ENCODE measurements at places on chromosomes 3 and 15. TPM values are rescaled to one million over a fixed set of nuclear protein-coding genes. Genes with fewer than 3 reads are reported as not detected.

DNA sequence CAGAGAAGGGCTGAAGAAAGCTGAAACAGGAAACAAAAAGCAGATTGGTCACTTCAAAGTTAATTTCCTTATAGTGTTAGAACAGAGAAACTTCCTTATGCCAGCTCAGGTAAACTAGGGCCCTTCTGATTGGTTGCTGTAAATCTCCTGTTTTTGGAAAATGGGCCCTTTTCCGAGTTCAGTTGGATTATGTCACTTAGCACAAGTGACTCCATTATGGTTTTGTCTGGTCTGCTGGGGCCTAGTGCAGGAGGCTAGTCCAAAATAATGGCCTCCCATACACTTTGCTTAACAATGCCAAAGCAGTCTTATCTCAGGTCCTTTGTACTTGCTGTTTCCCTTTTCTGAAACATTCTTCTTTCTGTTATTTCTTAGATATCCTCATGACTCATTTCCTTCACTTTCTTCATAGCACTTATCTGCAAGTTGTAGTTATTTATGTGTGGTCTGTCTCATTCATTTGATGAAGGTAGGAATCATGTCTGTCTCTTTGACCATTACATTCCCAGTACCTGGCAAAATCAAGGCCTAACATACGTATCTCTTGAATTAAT is 7.7 kb upstream of the DCP1A start:
- peak; percentile 73 for DNase-seq

- no peak for DNase-seq
Measured at GRCh38 chr15:52301265-52301847, 5.8 kb upstream of the MYO5C start.

DNA sequence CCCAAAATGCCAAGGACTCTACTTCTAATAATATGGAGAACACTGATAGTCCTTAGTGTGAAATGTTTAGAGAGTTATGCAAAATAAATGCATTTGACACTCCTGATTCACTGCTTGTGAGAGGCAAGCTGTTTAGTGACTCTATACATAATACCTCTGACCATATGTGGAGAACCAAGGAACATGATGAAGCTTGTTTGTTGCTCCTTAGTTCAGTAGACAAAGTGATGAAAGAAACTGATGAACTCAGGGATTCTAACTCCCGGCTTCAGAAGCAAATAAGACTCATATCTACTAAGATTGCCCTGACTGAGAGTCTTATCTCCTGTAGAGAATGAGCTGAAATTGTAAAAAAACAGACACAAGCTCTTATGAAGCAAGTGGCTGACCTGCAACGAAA is 41.3 kb downstream of the PEX5L start:
- no peak for DNase-seq

Gene GOLGA8T
- total RNA-seq = 0.32 TPM

GRCh38 chr3:9247941-9248521 is 1.4 kb downstream of the SRGAP3 start:
- no peak for DNase-seq

All from astrocyte (in vitro differentiated cells and primary cell).